ENCODE measurements at places on chromosomes 4 and X.

GRCh38 chrX:22047468-22047867, 15.3 kb downstream of the PHEX start:
- DNase-seq: no peak

GRCh38 chr4:186666750-186667149, 56.9 kb downstream of the FAT1 start:
- DNase-seq: no peak

DNA sequence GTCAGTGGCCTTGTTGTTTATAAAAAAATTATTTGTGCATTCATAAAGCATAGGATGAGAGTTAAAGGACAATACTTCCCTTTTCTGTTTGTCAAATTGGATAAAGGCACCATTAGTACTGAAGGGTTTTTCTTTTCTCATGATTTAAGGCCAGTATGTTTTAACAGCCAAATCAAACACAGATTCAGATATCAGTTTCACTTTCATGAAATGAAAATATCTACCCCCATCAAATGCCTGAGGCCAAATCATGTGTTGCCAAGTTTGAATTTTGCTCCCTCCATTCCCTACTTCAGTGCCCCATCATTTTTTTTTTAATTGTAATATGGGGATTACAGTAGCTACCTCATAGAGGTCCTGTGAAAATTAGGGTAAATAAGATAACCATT, 745.9 kb downstream of the RPA4 start:
- no peak for DNase-seq

DNA sequence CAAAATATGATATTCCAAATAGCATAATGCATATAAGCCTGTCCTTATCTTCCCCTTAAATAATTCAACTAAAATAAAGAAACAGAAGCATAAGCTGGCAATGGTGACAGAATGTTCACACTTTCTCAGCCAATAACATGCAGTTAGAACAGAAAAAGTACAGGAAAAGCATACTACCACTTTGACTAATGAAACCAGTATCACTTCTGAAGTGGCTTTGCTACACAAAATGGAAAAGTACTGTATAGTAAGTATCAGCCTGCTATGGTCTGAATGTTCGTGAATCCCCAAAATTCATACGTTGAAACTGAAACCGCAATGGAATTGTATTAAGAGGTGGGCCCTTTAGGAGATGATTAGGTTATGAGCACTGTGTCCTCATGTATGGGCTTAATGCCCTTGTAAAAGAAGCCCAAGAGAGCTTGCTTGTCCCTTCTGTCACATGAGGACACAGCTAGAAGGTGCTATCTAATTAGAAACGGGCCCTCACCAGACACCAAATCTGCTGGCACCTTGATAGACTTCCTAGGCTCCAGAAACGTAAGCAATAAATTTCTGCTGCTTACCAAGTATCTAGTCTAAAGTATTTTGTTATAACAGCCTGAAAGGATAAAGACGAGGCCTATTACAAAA, 102.6 kb downstream of the PRDM5 start:
- DNase-seq: no peak

- no peak for DNase-seq
Observed at GRCh38 chr4:143306788-143307187, 29.9 kb upstream of the GAB1 start.

- no peak for DNase-seq
Observed at GRCh38 chrX:75625232-75625631, 102.4 kb upstream of the ZDHHC15 start.

DNA sequence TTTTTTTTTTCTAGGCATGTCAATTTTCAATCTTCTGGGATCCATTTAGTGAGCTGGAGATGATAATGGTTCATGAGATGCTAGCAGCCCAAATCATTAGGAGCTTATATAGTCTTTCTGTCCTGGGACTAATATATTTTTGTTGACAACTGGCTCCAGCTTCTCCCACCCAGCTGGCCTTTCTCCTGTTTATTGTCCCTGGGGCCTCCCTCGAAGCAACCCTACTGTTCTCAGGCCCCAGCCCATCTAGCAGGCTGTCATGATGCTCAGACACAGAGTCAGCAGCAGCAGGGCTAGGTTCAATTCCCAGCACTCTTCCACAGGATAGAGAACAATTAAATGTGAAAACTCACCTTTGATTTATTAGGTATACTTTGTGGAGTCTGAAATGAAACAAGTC, 127.6 kb upstream of the MID1 start:
- no peak for DNase-seq

DNA sequence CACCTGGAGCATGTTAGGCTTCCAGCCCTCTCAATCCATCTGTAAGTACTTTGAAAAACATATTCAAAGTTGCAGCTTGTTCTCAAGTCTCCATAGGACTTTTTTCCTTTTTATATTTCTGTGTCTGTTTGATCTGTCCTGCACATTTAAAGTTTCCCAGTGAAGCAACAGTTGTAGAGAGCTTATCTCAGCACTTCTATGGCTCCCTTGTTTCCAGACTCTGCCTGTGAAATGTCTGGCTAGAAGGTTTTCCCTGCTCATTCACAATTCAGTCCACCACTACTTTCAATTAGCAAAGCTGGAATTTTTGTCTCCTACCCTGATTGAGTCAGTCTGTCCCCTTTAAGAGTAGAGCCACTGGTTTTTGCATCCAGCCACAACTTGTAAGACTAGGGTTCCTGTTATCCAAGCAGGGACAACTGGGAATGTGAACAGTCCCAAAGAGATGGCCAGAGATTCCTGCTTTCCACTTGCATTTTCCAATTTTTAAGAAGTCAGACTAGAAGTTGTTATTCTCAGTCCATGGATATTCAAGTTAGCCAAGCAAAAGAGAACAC, 116.1 kb downstream of the GASK1B start:
- DNase-seq: no peak

DNA sequence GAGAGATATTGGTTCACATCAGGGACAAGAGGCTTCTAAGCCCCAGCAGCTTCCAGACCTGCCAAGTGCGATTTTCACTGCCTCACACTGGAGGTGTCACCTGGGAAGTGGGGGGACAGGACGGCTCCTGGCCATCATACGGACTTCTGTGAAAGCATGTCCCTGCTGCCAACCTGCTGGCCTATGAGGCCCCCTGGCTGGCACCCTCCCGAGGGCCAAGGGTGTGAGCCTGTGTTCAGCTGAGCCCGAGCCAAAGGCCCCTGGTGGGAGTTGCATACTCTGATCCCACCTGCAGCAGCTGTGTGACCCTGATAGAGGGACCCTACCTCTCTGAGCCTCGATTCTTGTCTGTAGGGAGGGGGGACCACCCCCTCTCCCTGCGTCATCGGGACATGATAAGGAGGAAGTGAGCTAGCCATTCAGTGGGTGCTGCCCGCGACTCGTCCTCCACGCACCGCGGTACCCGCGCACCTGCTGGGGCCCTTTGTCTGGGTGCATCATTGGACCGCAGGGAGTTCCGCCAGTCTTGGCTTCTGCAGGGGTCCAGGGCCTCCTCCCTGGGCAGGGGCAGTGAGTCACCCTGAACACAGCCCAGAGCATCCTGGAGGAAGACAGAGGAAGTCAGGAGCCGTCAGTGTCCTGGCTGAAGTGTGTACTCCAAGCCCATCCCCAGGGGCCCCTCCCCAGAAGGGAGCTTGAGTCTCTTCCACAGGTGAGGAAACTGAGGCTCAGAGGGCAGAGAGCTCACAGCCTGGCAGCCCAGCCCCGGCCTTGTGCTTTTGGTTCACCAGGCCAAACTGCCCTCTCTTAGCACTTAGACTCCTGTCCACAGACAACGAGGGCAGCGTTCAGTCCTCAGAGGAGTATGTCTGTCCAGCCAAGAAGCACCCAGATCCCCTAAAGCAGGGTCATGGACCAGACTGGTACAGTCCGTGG, 24.1 kb downstream of the C4orf50 start:
- no peak for DNase-seq

- DNase-seq: no peak
Observed at GRCh38 chr4:11488657-11489452, 60.2 kb upstream of the HS3ST1 start.

- DNase-seq: no peak
Observed at GRCh38 chrX:137151403-137151802, 117.6 kb upstream of the GPR101 start.

GRCh38 chr4:147247579-147247978, 233.3 kb upstream of the EDNRA start:
- no peak for DNase-seq

DNA sequence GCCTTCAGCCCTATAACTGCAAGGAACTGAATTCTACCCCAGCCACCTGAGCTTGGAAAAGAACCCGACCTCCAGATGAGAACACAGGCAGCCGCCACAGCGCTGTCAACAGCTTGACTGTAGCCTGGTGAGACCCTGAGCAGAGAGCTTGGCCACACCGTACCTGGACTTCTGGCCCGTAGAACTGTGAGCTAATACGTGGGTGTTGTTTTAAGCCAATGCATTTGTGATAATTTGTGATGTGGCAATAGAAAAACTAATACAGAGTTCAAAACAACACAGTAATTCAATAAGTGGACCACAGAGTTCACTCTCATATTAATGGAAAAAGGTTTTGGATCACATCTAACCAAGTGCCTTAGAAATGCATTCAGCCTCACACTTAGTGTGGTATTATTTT, 96.6 kb upstream of the TBL1X start:
- DNase-seq: no peak

DNA sequence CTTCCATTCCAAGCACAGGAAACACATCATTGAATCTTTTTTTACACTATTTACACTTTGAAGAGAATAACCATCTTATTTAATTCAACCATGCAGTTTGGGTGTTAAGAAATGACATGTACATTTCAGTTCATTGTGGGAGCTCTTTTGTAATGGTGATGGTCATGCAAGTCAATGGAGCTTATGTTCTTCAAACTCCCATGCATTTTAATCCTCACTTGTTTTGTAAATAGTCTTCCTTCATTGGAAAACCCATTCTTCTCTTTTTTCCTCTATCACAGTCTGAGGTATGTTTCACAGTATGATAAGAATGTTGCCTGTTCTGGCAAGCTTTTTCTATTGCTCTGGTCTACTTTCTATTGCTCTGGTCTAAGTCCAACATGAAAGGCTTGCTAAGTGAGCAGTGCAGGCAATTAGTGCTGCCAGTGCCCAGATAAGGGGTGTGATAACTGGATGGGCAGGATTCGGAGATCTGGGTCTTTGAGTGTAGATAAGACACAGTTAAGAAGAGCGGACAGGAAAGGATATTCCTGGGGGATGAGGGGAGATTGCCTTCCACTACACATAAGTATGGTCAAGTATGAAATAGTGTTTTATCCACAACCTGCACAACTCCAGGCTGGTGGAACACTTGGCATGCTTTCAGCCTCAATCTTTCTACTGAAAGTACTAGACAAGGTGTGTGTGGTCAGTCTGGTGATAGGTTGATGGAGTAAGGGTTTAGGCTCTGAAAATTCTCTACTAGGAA, 17.1 kb downstream of the AFP start:
- no peak for DNase-seq

GRCh38 chr4:108361886-108362285, 193.2 kb upstream of the LEF1 start:
- no peak for DNase-seq

All from iPS DF 19.7 (cell line).